ENCODE measurements at places on chromosomes 7 and 10.

GRCh38 chr7:127949769-127950222, 81.4 kb downstream of the LRRC4 start:
- no peak for DNase-seq

DNA sequence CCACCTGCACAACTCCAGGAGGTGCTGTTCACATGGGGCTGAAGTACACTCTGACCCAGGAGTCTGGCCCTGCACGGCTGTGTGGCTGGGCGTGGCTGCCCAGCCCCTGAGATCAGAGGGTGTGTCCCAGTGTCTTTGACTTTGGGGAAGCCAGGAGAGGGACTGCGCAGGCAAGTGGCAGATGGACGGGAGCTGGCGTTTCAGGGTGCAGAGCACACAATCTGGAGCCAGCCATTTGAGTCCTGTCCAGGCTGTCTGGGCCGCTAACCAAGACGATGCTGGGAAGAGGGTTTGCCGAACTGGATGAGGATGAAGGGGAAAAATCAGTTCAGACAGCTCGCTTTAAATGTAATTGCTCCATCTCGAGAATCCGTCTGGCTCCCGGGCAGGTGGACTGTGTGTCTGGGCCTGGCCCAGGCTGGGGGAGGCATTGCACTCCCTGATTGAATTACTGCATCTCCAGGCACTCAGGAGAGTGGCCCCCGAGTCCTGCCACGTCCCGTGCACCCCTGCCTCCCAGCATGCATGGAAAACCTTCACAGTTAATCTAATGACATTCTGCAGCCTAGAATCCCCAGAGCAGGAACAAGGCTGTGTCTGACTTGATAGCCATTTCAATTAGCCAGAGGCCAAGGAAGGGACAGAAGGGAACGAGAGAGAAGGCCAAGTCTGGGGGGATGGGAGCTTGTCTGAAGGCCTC, 120.8 kb upstream of the NANOS1 start:
- DNase-seq, result no peak

- DNase-seq, result no peak
These were observed 47.8 kb downstream of the CDHR3 start for GRCh38 chr7:106010866-106011265.

DNA sequence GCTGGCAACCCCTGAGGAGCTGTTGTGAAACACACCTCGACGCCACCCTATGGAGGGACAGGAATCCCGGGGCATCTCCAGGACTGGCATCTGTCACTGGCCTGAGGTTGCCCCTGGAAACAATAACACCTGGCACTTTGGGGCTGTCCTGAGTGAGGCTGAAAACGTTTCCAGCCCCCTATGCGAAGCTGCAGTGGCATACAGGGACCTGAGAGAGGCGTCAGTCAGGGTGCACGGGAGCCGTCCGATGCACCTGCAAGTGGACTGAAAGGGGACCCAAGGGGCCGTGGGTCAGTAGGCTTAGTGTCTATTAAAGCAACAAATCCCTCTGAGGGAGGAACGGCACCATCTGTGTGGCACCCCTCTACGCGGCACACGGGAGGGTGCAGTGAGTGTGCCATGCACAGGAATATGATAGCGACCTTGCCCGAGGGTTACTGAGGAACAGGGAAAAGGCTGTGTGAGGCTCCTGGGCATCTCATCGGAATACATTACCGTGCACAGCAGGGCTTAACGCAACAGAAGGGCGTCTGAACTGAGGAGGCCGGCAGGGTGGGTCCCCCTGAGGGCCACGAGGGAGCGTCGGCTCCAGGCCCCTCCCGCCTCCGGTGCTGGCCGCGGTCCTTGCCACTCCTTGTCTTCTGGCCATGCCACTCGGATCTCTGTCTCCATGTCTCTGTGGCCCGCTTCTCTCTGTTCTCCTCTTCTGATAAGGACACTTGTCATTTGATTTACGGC, 50.4 kb downstream of the FOXL3 start:
- DNase-seq, result no peak

GRCh38 chr10:117223693-117224430, 17.1 kb upstream of the SLC18A2 start:
- no peak for DNase-seq

GRCh38 chr7:24301703-24302102, 17.7 kb downstream of the NPY start:
- DNase-seq, result no peak

DNA sequence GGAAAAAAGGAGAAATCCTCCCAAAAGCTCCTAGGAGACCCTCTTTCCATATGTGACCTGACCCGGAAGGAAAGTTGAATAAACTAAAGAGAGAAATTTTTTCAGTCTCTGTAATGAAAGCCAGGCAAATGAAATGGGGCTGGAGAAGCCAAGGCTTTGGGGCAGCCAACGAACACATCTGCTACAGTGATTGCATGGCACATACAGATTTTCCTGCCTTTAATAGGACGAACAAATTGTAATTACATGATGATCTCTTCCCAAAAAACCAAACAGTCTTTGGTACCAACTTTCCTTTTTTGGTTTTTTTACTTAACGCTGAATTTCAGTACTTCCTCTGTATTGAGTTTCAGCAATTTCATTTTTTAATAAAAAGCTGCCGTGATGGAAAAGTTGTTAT, 23.5 kb upstream of the PTN start:
- no peak for DNase-seq

DNA sequence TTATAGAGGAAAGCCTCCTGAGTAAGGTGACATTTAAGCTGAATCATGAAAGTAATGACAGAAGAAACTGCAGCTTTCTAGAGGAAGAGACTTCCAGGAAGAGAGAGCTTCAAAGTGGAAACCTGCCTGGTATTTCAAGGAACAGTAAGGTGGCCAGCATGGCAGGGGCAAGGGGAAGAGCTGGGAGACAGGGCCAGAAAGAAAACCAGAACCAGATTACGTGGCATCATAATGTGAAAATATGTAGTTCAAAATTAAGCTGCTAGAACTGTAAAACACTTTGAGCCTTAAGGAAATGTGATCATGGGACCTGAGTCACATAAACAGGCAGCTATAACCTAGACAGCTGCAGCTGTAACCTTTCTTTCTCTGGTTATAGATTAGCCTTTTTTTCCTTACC, 238.0 kb upstream of the FOXK1 start:
- no peak for DNase-seq

DNA sequence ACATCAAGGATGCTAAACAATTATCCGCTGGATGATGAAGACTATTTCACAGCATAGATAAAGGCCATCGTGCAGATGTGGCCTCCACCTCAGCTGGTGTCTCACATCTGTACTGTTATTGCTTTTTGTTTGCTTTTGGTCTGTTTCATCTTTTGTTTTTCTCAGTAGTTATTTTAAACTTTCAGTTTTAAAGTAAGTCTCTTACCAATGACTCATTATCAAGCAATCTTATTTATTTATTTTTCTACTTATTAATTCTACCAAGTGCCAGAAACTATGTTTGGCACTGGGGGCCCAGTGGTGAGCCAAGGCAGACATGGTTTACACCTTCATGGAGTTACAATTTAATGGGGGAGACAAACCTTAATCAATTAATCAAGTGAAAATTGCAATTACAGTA, 250.9 kb upstream of the TMEM72 start:
- DNase-seq, result no peak

GRCh38 chr10:96125142-96125515, 5.0 kb upstream of the ZNF518A start:
- DNase-seq, result no peak

DNA sequence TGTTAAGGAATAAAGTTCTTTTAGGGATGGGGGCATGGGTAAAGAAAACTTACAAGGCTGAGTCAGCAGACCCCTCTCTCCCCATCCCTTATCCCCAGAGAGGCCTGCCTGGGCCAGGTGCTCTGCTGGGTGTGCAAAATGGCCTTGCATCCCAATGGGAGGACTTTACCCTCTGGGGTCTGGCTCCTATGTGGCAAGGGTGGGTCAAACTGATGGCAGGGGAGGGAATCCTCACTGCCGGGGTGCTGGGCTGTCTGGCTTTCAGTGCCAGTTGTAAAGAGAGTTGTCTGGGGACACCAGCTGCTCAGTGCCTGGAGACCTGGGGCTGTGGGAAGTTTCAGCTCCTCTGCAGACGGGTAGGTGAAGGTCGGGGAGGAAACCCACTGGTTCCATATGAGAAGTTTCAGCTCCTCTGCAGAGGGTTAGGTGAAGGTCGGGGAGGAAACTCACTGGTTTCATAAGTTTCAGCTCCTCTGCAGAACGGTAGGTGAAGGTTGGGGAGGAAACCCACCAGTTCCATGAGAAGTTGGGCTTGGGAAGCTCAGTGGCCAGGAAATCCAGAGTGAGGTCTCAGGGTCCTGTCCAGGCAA, 127.2 kb upstream of the PODXL start:
- DNase-seq, result no peak

DNA sequence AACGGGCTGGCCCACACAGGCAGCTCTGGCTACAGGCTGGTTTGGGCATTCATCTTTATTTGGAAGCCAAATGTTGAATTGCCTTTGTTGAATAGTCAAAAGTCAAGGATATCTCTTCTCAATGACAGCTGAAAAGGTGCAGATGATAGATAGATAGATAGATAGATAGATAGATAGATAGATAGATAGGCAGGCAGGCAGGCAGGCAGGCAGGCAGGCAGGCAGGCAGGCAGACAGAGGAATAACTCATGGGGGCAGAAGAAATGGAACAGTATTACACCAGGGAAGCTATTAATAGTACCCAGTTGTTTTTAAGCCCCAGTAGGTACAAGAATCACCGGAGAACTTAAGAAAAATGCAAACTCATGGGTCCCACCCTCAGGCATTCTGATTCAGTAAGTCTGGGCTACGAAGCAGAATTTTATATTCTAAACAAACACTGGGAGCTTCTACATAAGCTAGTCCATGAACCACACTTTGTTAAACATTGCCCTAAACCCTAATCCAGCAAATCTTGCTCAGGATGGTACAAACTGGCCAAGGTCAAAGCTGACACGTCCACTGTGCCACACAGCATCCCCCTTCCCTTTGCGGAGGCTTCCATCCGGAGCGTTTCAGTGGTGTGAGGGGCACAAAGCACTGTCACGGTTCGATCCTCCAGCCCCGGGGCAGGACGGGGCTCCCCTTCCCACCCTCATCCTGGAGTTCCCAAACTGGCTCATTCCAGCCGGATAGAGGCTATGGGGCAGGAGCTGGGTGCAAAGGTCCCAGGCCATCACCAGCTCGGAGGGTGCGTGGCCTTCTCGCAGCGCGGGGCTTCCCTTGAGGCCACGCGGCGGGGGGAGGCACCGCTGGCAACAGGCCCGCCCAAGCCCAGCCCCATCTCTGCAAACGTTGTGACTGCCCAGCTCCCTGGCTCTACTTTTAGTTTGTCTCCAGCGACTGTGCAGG, 6.7 kb downstream of the PRKAG2 start:
- DNase-seq, result no peak

- DNase-seq, result peak; percentile 58
These were observed 33.3 kb upstream of the XPNPEP1 start for GRCh38 chr10:109956454-109957091.

DNA sequence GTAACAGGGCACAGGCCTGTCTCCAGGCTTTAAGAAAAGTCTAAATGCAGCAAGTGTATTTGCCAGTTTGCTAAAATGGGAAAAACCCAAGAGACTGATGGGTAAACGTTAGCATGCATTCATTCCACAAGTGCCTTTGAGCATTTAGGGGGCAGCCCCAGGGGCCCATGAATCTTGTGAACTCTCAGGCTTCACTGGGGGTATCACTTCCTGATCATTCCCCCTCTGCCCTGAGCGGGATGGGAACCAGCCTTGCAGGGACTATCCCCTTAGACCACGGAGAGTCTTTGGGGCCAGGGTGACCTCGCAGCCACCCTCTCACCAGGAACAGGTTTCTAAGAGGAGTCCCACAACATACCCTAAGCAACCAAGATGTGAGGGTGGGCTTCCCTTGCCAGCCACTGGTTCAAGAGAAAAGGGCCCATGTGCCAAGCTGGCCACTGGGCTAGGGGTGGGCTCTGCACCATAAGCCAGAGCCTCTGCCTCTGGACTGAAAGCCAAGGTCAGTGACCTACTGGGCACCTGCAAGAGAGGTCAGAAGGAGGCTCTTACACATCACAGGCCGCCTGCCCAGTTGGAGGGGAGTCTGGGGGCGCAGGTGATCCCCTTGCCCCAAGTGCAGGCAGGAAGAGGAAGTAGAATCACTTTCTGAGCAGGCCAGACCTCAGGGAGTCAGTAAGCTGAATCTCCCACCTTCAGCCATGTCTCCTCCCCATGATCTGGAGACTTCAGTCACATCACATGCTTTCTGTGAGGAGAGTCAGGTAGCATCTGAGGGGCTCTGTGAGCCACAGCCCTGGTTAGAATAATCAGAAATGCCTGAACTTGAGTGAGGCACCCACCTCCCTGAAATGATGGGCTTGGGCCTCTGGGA, 75.0 kb downstream of the C10orf105 start:
- DNase-seq, result no peak

DNA sequence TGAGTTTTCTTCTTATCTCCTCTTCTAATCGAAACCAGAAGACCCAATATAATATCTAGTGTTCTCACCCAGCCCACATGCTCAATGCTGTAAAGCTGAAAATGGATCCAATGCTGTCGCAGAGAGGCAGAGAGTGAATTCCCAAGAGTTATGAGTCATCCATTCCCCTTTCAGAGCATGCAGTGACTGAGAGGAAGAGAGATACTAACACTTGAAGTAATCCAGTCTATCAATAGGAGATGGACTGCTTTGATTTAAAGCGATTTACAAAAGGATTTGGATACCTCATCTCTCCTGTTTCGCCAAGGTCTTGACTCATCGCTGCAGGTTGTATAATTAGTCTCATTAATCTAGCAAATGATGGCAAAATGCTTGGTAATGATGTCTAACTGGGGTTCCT, 41.5 kb upstream of the PRKCQ start:
- DNase-seq, result no peak

- DNase-seq, result no peak
These were observed 90.0 kb downstream of the CCDC71L start for GRCh38 chr7:106570948-106571418.

- no peak for DNase-seq
These were observed 12.5 kb downstream of the DENND10 start for GRCh38 chr10:119116326-119116951.

Data from activated CD4-positive, alpha-beta T cell treated with anti-CD3 and anti-CD28 coated beads, Interleukin-2, amount 50 U/mL, for 16 hours (primary cell).